ENCODE measurements at places on chromosomes 6 and 20. TPM values are rescaled to one million over a fixed set of nuclear protein-coding genes. Genes with fewer than 3 reads are reported as not detected.
A peak's percentile ranks its signal among the peaks of the same experiment; 100 is the strongest.

IMPG1 gene
- total RNA-seq: not detected

CFB gene
- 0.54 TPM for total RNA-seq

GRCh38 chr20:47453167-47453782 is 48.4 kb upstream of the NCOA3 start:
- no peak for DNase-seq

DNA sequence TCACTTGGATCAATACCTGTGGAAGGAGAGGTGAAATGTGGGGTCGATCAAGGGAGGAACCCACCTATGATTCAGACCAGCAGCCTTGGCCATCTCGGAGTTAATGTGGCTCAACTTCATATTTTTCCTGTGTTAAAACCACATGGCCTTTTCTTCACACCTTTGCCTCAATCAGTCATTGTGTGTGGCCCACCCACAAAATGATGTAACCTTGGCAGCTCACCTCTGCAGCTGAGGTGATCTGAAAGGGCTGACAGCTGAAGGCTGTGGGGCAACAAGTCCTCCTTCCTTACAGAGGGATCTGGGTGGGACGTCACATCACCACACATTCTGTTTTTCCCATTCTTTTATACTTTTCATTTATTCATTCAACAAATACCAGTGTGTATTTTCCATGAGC is 357.1 kb upstream of the HSF2 start:
- no peak for DNase-seq

- no peak for DNase-seq
Observed at GRCh38 chr6:104597541-104598050, 262.1 kb downstream of the HACE1 start.

DLK2 gene
- total RNA-seq: 0.27 TPM

EFCAB8 gene
- under 0.01 TPM for total RNA-seq

DNA sequence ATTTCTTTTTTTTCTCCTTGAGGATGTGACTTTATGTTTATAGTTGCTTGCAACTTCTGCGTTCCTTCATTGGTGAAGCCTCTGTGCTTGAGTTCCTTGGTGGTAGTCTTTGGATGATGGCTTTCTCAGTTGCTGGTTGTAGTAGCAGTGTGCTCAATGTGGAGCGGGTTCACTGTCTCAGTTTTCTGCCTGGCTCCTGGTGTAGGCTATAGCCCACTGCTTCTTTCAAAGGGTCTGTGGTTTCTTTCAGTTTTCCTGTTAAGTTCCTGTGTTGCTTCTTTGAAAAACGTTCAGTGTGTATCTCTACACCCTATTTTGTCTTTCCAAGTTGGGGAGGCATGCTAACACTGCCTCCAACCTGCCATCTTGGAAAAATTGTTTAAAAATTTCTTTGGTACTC is 33.9 kb upstream of the ZBTB24 start:
- peak; percentile 22 for DNase-seq

- no peak for DNase-seq
Observed at GRCh38 chr6:150490586-150490985, 109.1 kb upstream of the PLEKHG1 start.

- peak; percentile 25 for DNase-seq
Observed at GRCh38 chr6:474453-475185, 83.1 kb downstream of the IRF4 start.

ENPP5 gene
- total RNA-seq: 1.9 TPM

- no peak for DNase-seq
Observed at GRCh38 chr20:34922654-34923381, 32.8 kb downstream of the GSS start.

DNA sequence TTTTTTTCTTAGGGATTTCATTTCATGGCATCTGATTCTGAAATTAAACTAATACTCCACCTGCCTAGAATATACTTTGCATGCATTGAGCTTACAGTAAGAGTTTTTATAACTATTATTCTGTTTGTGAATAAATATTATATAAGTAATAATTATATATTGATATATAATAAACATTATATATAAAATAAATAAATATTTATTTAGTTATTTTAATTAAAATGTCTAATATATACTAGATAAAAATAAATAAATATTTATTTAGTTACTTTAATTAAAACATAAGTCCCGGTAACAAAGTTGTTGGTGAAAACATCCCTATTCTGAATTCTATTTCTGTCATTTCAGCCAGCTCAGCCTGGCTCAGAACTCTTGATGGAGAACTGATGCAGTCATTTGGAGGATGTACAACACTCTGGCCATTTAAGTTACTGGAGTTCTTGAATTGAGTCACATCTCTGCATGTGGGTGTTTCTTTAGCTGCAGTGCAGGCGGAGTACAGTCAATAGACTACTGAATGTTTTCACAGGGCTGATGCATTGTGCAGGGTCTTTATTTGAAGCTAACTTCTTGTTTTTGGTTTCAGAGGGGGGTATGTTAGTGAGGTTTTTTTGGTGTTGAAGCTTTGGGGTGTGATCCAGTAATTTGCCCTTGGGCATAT is 508.9 kb upstream of the ADGRB3 start:
- no peak for DNase-seq

GRCh38 chr6:42095776-42096541 is 45.6 kb downstream of the TAF8 start:
- no peak for DNase-seq

- DNase-seq: peak; percentile 97
Observed at GRCh38 chr6:156557251-156557910, 219.8 kb upstream of the ARID1B start.

GRCh38 chr6:159098636-159099106 is 53.9 kb upstream of the TAGAP start:
- peak; percentile 58 for DNase-seq

DNA sequence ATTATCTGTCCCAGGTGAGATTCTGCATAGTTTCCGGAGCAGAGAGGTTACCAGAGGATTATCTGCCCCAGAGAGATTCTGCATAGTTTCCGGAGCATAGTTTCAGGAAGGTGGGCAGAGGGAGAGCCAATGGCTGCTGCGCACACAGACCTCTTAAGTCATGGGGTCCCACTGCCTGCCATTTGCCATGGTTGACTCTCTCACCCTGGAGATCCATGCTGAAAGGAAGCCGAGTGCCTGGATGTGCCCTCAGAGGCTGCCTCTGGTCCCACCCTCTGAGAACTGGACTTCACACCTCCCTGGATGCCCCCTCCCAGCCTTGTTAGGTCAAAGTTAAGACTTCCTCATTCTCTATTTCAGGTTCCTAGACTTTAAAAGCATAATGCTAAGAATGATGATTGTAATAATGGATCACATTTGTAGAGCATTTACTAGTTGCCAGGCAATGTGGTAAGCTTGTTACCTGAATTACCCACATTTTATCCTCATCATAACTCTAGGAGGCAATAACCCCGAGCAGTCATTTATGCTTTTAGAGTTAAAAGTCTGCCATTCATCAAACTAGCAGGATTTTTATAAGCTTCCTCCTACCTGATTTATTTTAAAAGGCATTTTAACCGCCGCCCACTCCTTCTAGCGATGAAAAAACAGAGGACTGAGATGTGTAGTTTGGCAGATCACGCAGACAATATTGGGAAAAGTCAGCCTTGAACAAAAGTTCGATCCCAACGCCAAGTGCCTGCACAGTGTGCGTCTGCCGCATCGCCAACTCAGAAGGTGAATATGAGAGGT is 11.9 kb downstream of the SERPINB9 start:
- no peak for DNase-seq

GRCh38 chr6:107408714-107409113 is 50.6 kb downstream of the PDSS2 start:
- no peak for DNase-seq

HSPA12B gene
- under 0.01 TPM for total RNA-seq

DNA sequence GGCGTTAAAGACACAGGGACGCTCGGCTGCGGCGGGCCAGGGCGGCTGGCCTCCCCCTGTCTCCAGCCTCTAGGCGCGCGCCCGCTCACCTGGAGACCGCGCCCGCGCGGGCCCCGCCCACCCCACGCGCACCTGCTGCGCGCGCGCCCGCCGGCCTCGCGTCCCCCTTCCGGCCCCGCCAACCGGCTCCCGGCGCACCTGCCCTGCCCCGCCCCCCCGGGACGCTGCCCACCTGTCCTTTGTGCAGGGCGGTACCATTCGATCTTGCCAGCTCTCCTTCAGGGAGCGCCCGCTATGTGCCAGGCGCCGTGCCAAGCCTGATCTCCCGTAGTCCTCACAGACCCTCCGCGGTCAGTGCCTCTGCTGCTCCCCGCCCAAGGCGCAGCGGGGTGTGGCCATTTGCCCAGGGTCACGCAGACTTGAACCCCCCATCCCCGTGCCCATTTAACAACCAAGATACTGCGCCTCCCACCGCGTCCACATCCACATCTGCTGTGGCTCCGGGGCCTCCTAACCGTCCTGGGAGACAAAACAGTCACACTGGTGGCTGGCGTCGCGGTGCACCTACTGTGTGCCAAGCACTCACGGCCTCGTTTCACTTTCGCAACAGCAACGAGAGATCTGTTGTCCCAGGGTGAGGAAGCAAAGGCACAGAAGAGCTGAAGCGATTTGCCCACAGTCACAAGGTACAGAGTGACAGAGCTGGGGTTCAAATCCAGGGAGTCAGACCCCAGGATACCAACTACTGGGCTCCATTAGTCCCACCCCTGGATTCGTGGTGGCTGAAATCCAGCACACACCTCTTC is 48.1 kb downstream of the NOL4L start:
- peak; percentile 67 for DNase-seq

LCA5 gene
- total RNA-seq: 0.81 TPM

DNA sequence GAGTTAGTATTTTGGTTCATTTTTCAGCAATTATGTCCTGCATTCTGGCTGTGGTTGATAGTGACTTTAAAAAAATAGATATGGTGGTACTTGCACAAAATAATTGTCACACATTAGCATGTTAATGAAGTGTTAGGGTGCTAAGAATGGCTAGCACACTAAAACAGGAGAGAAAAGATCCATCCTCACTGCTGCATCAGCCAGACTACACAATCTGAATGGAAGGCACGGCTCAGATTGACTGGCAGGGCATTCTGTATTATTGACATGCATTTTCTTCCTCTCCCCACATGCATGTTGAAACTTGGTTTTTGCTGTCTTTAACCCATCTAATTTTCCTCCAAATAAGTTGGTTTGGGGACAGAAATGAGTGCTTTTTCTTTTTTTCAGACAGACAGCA is 306.3 kb downstream of the PRL start:
- DNase-seq: no peak

KIF25 gene
- not detected for total RNA-seq

ATP9A gene
- total RNA-seq: 25.0 TPM

- peak; percentile 85 for DNase-seq
Observed at GRCh38 chr20:362271-363254, 15.7 kb downstream of the NRSN2 start.

DNA sequence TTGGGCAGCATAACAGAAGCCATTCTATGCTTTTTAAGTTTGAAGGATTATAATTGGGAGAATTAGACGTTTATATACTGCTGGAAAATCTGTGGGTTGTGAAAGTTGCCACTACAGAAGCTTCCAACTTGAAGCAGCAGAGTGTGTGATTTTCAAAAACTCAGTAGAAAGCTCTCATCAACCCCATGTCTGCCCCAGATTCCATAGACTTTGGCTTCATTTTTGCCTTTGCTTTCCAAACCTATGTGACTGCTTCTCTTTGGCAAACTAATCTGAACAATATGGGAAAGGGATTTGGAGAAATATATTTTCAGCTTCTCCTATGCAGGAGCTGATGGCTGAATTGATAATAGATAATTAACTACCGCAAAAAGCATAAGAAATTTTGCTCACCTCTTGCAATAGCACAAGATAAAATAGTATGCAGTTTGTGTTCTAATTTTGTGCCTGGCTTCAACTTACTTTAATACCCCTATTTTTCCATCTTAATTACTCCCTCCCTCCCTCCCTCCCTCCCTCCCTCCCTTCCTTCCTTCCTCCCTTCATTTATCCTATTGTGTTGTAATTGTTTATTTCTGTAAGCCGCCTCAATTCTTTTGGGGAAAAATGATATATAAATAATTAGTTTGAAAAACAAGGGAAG is 214.1 kb upstream of the HS3ST5 start:
- no peak for DNase-seq

GRCh38 chr20:36585410-36586125 is 12.2 kb downstream of the TGIF2 start:
- DNase-seq: no peak

DNA sequence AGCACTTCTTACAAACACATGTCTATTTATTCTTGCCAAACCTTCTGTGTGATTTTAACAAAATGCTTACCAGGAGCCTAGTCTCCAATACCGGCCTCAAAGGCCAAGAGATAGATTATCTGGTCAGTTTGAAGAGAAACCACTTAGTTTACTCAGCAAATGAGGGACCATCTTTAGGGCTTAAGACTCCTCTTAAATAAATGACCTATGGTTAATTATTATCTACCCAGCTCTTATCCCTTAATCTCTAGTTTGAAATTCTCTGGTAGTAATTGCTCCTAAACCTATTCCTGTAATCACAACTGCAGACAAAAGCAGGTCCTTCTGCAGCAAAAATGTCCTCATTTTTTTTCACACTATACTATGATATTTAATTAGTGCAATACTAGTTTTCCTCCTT is 301.8 kb downstream of the KIF16B start:
- DNase-seq: no peak

HCK gene
- 23.4 TPM for total RNA-seq

DNA sequence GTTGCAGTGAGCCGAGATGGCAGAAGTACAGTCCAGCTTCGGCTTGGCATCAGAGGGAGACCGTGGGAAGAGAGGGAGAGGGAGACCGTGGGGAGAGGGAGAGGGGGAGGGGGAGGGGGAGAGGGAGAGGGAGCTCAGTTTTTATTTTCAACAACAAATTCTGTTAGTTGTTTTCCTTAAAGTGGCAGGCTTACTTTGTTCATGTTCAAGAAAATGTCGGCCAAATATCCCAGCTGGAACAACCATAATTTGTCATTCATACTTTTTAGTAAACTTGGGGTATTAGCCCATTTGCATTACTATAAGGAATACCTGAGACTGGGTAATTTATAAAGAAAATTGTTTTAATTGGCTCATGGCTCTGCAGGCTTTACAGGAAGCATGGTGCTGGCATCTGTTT is 2.5 kb upstream of the TULP4 start:
- no peak for DNase-seq

DNA sequence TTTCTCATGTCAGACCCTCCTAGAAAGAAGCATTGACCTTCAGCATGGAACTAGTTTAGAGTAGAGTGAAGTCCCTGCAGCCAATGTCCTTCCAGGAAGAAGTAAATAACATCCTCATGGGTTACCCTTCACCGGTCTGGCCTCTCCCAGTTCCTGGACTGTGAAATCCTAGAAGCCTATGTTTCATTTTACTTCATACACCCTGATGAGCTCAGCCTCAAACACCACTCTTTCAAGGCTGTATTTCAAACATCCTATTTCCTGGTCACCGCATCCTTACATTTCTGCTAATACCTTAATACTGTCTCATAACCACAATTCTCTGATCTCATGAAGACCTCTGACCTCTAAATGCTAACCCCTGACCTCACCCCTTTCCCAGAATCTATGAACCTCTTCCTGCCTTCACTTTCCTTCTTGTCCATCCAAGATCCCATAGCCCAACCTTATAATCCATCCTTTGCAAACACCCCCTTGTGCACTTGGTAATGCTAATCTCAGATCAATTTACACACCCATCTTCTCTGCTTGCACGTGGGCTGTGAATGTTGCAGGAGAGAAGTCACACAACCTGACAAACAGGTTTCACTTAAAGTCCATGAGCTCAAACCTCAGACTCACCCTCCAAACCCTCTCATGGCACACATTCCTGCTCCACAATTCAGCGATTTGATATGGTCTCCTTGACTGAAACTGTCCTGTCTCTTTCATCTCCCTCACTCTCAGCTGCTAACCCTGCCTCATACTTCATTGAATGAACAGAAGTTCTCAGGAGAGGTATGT is 30.2 kb downstream of the SLC2A10 start:
- no peak for DNase-seq

MYLK2 gene
- total RNA-seq: under 0.01 TPM

- no peak for DNase-seq
Observed at GRCh38 chr6:45812922-45813321, 202.7 kb downstream of the CLIC5 start.

ANKRD66 gene
- total RNA-seq: not detected

OR2H1 gene
- total RNA-seq: not detected

SAMD3 gene
- total RNA-seq: 0.54 TPM

All from hematopoietic multipotent progenitor cell (in vitro differentiated cells).